Effector memory CD8-positive, alpha-beta T cell (primary cell): ENCODE measurements at places on chromosomes 5 and 9.

DNA sequence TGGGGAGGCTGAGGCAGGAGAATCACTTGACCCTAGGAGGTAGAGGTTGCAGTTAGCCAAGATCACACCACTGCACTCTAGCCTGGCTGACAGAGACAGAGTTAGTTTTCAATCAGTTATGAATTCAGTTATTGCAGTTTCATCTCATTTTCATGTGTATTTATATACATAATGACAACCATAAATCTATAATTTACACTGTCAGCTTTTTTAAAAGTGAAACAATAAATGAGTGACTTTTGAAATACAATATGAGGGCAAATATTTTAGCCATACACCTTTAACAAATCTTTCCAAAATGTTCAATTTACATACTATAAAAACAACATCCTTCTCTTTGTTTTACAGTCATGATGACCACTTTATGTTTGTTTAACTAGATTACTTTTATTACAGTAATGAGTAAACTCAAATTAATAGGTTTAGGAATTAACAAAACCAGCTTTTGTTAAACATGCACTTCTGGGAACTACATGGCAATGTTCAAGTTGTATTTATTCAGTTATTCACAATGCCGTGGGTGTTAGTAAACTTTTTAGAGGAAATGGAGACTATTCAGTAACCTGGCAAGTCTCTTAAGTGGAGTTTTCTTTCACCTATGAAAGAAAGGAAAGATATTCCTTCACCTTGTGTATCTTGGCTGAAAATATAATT is 12.7 kb downstream of the TYRP1 start:
- DNase-seq: no peak

DNA sequence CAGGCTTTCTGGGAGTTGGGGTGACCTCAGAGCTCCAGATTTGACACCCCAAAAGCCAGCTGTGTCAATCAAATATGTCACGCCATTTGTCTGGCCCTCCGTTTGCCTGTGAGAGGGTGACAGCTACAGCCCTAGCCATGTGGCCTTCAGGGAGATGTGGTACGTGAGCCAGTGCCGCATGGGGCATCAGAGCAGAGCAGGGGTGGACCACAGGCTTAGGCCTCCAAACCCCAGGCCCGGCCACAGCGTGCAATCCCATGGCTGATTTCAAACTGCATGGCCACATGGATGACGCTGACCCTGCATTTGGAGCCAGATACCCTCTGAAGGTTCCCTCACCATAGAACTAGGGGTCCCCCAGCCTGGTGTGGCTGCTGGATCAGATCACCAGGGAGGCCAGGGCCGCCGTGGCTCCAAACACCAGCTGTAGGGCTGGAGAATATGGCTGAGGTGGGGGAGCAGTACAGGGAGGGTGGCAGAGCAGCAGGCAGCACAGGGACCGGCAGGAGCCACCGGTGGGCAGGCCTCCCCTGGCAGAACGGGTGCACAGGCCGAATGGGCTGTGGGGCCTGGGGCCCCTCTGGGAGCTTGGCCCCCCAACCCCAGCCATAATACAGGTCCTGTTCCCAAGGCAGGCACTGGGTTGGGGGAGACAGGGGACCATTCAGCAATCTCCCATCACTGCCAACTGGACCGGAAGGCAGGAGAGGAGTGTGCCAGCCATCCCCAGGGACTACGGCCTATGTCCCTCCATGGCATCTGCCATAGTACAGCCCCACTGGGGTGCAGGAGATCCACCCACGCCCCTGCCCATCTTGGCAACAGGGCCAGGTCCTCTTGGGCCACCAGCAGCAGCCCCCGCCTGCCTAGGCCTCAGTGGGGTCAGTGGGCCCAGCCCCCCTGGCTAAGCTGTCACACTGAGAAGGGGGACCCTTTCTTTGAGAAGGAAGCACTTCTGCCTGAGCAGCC is 1.5 kb downstream of the SAPCD2 start:
- DNase-seq: no peak

DNA sequence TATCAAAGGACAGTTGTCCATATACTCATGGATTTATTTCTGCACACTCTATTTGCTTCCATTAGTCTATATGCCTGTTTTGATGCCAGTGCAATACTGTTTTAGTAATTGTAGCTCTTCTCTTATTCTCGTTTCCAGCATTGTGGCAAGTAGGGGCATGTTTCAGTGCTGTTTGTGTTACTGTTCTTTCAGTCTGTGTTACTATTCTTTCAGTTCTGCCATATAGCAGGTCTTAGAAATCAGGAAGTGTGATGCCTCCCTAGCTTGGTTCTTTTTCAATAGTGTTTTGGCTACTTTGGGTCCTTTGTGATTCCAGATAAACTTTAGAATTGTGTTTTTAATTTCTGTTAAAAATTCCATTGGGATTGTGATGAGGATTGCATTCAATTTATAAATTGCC is 180.5 kb upstream of the PTPRD start:
- no peak for DNase-seq

- no peak for DNase-seq
Observed at GRCh38 chr5:31255041-31255440, 61.6 kb downstream of the CDH6 start.

GRCh38 chr9:126482361-126483044 is 131.2 kb upstream of the LMX1B start:
- no peak for DNase-seq
